ENCODE measurements at places on chromosomes 2 and 18.

DNA sequence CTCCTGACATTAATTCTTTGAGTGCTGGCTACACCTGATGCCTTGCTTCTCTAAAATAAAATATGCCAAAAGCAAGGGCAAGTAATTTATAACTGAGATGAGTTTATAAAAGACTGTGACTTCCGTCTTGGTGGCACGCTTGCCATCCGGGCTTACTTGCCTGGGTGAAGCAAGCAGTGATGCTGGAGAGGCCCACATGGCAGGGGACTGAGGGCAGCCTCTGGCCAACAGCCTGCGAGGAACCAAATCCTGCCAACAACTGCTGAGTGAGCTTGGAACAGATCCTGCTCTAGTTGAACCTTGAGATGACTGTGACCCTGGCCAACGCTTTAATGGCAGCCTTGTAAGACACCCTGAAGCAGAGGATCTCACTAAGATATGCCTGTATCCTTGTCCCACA, 96.1 kb upstream of the CAPN13 start:
- no peak for DNase-seq

DNA sequence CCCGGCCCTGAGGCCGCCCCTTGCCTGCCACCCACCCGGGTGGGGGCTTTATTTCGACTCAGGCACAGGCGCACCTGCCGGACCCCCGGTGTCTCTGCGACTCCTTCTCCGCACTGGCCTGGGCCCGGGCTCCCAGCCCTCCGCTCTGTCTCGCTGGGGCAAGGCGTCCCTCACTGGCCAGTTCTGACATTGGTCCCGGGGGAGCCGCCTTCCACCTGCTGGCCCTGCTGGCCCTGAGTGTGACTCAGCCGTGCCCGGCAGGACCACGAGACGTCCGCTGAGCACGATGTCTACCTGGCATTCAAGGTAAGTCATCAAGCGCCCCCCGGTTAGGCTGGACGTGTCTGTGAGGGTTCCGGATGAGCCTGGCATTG, 131.5 kb upstream of the CTDP1 start:
- no peak for DNase-seq

DNA sequence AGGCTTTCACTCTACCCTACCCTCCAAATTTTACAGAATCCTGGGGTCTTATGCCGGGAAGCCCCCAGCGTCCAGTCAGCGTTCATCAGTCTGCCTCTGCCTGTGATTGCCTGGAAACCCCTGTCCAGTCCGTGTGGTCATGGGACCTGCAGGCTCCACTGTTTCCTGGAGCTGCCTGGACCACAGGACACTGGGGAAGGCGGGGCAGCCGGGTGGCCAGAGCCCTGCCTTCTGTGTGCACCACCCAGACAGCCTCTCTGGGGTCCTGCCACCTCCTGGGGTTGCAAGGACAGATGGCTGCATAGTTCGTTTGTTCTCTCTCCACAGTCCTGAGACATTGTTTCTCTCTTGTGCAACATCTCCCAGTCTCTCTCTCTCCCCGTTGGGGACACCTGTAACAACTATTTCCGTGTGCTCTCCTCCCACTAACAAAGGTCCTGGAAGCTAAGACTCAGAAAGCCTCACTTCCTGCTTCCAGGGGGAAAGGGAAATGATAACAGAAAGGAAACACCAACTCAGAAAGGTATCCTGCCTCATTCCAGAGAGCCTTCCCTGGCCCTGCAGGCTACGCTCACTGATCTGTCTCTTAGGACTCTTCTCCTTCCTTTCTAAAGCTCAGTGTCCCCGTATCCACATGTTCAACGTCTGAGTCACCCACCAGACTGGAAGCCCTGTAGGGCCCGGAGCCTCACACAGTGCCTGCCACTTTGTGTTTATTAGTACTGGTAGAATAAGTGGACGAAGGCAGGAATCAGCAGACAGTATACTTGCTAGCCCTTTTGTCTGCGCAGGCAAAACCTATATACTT, 192.8 kb upstream of the RAB12 start:
- DNase-seq = no peak

DNA sequence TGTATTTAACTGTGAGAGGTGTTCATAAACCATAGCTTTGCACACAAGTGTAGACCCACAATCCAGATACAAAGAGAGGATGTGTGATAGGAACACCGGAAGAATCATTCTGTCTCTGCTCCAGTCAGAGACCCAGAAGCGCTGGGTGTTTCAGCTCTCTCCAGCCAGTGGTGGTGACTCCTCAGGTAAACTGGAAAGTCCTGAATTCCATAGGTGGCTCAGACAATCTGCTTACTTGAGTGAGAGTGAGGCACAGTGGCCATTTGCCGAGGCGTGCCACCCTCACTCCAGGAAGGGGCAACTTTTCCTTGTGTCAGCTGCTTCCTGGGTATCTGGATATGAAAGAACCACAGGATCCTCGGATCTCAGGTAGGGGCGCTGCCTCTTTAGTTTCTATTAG, 171.5 kb downstream of the KCNS3 start:
- DNase-seq = no peak

- DNase-seq = no peak
Observed at GRCh38 chr2:45964223-45964841, 312.9 kb downstream of the PRKCE start.

DNA sequence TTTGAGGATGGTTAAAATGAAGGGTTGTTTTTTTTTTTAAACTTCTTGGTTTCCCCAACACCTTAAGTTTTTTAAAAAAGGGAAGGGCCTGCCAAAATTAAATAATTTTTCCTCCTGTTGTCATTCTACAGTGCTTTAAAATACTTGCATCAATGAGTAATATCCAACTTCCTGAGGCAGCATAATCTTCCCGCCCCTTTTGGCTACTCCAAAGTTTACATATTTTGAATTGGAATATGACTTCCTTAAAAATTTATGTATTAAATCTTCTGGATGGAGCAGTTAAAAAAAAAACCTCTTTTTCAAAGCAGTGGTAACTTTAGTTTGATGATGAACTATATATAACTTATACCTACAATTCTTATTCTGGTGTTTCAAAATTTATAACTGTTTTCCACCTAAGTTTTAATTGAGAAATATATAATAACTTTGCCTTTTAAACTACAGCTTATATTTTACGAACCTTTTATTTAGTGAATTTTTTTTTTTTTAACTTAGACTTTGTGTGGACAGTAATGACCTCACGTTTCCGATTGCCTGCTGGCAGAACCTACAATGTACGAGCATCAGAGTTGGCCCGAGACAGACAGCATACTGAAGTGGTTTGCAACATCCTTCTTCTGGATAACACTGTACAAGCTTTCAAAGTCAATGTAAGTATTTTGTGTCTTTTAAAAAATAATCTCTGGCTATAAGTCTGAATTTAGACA, 49.8 kb downstream of the PTPN4 start:
- DNase-seq = no peak

DNA sequence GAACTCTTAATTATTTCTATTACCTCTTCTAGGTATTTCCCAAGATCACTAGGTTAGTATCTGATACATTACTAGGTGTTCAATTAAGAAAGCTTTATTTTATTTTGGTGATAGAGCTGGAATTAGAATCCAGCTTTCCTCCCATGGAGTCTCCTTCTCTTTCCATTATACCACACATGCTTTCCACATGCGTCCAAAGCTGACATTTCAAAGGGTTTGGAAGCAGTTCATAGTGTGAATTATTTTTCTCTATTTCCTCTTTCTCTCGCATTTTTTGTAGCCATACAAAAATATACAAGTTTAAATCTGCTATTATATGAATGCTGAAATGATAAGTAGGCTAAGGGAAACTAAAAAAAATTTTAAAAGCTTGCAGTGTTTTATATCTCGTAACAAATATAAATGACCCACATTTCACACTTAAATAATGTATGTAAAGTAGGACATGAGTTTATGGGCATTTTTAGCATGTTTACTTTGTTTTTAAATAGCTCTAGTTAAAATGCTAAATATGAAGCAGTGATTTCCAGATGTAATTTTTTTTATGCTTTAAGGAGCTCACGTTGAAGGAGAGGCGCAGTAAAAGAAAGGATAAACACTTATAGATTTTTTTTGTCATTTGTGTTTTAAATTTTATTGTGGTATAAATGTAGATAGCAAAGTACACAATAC, 20.1 kb downstream of the ZC3H6 start:
- DNase-seq = no peak

DNA sequence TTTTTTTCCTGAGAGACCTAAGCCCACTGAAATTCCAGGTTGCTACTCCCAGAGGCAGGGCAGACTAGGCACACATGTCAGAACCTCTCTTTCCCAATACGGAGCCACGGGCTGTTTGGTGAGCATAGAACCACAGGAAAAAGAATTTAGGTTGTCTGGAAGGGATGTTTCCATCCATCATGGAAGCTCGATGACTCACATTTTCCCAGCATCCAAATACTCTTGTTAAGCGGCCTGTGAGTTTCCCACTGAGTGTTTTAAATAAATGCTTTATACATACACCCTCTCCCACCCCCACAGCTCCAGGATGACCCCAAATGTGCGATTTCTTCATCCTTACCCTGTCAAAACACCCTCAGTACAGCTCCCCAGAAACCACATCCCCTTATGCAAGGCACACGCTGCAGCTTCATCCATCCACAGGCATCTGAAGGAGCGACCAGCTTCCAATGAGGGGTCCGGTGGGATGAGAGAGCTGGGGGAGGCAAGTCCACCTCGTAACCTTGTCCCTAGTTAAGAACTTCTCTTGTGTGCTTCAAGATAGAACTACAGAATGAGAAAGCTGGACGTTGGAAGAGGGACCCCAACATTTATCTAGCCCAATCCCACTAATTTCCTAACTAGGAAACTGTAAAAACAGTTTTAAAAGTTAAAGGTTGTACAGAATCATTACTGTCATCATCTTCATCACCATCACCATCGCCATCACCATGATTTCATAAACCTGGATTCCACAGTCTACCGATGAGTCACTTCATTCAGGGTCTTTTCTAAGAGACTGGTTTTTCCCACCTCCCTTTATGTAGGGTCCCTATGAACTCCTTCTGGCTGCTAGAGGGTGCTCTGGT, 63.5 kb upstream of the FZD7 start:
- DNase-seq = no peak

- no peak for DNase-seq
Observed at GRCh38 chr2:1591978-1592907, 152.1 kb downstream of the PXDN start.

DNA sequence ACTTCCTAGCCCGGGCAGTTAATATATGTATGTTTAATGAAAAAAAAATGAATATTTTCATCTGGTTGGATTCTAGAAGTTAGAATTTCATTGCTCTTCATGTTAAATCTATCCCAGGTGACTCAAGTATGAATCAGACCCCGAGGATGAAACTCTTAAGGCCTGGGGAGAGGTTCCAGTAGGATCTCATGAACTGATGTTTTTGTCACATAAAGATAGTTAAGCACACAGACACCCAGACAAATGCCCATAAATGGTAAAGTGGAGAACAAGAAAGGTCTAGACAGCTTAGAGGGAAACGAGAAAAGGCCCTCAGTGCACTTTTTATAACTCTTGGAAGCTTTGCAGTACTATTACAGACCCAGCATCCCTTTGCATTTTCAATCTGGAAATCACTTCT, 114.1 kb downstream of the RIF1 start:
- DNase-seq = no peak

GRCh38 chr2:109702250-109702985, 88.3 kb downstream of the SOWAHC start:
- no peak for DNase-seq

- no peak for DNase-seq
Observed at GRCh38 chr2:29749041-29749440, 172.3 kb downstream of the ALK start.

DNA sequence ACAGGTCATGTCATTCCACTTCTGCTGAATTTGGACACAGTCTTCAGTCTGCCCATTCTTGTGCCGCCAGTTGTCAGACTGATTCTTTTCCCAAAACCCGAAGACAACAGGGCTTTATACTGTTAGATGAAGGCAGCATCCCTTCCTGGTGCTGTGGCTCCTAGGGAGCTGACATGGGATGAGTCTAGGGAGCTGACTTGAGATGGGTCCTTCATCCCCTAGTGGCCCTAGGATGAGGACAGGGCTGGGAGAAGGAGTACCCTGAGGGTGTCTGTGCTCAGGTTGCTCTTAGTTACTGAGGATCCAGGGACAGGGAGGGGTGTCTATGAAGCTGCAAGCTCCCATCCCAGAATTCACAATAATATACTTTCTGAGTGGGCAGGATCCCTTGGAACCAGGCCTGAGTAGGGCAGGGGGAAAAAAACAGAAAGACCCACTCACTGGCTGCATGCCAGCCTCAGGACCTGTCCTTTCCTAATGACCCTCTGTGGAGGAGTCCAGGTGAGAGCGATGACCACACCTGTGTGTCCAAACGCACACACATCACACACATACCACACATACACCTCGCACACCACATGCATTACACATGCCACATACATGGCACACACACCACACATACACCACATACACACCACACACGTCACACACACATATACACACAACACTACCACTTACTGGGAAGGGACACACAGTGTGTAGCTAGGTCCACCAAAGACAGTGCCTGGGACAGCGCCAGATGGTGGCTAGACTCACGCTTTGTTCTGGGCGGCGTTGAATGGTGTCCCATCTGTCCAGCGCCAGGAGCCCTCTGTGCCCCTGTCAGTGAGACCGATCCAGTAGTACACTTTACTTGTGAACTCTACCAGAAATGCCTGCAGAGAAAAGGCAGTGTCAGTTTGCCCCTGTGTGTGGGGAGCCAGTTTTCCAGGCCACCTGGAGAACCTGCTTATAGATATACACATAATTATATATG, 11.1 kb downstream of the CLEC4F start:
- DNase-seq = no peak
